ENCODE measurements at places on chromosomes 4 and X.

GRCh38 chr4:87240341-87240740 is 19.9 kb upstream of the KLHL8 start:
- DNase-seq, result no peak

GRCh38 chr4:80228460-80228859 is 31.2 kb downstream of the PRDM8 start:
- DNase-seq, result no peak

- no peak for DNase-seq
These were observed 454.9 kb upstream of the FAT1 start for GRCh38 chr4:187178587-187178986.

GRCh38 chr4:52573551-52573950 is 85.5 kb downstream of the USP46 start:
- no peak for DNase-seq

GRCh38 chrX:111869639-111870034 is 6.3 kb upstream of the TRPC5OS start:
- DNase-seq, result no peak

DNA sequence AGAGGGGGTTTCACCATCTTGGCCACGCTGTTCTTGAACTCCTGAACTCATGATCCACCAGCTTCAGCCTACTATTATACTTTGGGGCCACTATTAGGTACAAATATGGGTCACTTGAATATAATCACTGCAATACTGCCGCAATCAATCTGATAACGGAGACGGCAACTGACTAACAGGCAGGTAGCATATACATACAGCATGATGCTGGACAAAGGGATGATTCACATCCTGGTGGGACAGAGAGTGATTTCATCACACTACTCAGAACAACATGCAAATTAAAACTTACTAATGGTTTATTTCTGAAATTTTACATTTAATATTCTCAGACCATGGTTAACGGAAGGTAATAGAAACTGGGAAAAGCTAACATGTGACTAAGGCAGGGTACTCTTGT is 10.9 kb downstream of the LRBA start:
- no peak for DNase-seq

GRCh38 chr4:98522062-98522461 is 136.3 kb downstream of the TSPAN5 start:
- DNase-seq, result no peak

GRCh38 chrX:68508799-68509198 is 9.9 kb downstream of the YIPF6 start:
- DNase-seq, result no peak

GRCh38 chr4:158193171-158193749 is 17.0 kb upstream of the TMEM144 start:
- no peak for DNase-seq

DNA sequence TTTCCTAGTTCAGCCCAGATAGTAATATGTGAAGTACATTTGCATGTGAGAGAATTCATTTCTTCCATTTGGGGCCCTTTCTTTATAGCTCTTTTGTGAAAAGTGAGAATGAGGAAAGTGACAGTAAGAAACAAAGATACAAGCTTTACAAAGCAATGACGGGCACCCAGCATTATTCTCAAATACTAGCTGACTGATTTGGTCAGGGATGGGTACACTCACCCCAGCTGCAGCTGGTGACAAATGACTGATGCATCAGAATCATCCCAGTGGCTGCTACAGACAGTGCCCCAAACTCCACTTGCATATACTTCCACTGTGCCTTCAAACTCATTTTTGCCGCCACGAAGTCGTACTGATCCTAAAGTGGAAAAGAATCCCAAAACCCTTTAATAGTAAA is 14.8 kb downstream of the PRSS12 start:
- no peak for DNase-seq

GRCh38 chr4:88144048-88144447 is 14.4 kb downstream of the ABCG2 start:
- no peak for DNase-seq

DNA sequence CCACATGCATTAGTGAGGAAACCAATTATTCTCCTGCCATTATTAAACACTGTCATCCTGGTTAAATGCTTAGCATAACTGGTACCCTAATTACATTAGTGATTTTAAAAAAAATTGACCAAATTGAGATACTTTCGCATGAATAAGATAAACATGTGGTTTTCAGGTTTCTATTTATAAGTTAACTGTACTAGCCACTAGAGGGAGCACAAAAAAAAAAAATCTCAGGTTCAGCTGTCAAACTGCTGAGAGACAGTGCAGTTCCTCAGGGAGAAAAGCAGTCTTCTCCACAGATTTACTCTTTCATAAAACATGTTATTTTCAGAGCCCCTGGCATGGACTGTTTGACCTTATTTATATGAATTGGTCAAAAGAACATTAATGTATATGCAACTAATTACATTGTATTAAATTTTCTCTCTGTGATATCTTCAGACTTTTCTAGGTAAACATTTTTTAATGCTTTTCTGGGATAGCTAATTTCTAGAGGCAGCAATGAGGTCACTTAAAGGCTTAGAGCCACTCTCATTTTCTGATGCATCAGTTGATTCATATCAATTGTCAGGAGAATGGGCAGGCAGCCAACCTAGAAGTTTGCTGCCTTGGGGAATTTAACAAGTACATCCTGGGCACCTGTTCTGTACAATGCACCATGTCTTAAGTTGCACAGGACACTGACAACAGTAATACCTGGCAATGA is 167.5 kb downstream of the CDS1 start:
- DNase-seq, result no peak

DNA sequence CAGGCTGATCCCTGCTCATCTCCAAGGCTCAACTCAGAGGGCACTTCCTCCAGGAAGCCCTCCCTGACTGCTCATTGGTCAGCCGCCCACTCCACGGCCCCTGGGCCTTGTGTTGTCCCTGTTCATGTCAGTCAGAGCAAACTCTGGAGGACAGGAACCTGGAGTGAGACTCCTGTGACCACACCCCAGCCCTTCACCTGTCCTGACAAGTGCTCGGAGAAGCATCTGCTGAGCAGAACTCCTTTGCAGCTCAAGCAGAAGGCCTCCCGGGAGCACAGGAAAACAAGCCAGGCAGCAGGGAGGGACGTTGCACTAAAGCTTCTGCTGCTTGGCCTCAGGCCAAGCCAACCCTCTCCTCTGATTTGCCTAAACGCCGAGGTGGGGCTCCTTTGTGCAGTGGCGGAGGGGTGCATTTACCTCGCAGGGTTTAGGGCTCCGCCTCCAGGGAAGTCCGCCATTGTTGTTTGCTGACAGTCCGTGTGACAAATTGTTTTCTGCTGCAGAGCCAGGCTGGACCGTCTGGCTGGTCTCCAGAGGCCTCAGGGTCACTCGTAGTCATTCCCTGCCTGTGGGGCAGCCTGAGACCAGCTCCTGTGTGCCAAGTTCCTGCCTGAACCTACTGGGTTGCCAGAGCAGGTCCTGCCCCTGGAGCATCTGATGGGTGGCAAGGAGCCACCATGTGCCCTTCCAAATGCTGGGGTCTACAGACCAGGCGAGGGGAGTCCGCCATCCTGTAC is 61.8 kb downstream of the C4orf50 start:
- no peak for DNase-seq

DNA sequence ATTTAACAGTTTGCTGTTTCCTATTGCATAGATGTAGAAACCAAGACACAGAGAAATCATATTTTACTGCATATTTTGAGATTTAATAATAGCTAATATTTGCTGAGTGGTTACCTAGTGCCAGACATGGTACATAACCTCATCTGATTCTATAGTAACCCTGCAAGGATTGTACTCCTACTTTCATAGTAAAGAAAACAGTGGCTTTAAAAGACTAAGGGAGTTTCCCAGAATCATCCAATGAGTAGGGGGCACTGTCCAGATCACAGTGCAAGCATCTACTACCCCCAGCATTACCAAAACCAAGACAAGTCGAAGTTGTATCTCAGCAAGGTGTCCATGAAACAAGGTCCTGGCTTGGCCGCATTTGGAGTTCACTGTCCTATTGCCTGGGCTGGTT is 224.5 kb upstream of the TENM3 start:
- DNase-seq, result no peak

Measured in stimulated activated naive CD4-positive, alpha-beta T cell treated with Interleukin-2 at 50 U/mL for 16 hours (primary cell).